Mononuclear cell (primary cell): ENCODE measurements at places on chromosomes 2 and 18. TPM values are rescaled to one million over a fixed set of nuclear protein-coding genes. Genes with fewer than 3 reads are reported as not detected.

REV1 gene
- total RNA-seq, result 55.3 TPM

STK39 gene
- 12.6 TPM for total RNA-seq

CD8A gene
- total RNA-seq, result 25.6 TPM

SATB2 gene
- total RNA-seq, result 0.73 TPM

VAMP5 gene
- 8.9 TPM for total RNA-seq

IL1RL2 gene
- total RNA-seq, result 0.31 TPM

LINC00305 gene
- total RNA-seq, result not detected

ARPC2 gene
- total RNA-seq, result 551 TPM

SERPINB10 gene
- total RNA-seq, result 5.7 TPM

BMPR2 gene
- total RNA-seq, result 12.9 TPM

GNLY gene
- 181 TPM for total RNA-seq

C2orf78 gene
- total RNA-seq, result not detected

SCN2A gene
- total RNA-seq, result under 0.01 TPM

NT5DC4 gene
- not detected for total RNA-seq

MLPH gene
- not detected for total RNA-seq

ZNF396 gene
- total RNA-seq, result 0.52 TPM
